ENCODE measurements at places on chromosomes 5 and 9.

GRCh38 chr5:41636605-41637004, 126.2 kb upstream of the PLCXD3 start:
- no peak for DNase-seq

DNA sequence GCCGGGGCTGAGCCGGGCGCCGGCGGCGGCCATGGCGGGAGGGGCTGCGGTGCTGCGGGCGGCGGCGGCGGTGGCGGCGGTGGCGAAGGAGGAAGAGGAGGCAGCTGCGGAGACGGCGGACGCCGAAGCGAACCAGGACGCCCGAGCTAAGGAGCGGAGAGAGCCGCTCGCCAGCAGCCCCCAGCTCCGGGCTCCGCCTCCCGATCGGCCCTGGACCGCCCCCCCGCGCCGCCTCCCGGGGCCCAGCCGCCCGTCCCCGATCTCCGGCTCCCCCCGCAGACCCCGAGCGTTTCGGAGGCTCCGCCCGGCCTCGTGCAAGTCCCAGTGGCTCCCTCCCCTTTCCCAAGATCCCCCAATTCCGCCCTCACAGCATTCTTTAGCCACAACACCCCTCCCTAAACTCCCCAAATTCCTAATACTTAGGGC, at the start of gene ASTN2:
ASTN2 (minus strand) TSS at position 152 of the 426 bp plus-strand sequence; CDS start at position 33, 119 bp downstream.
- no peak for DNase-seq

DNA sequence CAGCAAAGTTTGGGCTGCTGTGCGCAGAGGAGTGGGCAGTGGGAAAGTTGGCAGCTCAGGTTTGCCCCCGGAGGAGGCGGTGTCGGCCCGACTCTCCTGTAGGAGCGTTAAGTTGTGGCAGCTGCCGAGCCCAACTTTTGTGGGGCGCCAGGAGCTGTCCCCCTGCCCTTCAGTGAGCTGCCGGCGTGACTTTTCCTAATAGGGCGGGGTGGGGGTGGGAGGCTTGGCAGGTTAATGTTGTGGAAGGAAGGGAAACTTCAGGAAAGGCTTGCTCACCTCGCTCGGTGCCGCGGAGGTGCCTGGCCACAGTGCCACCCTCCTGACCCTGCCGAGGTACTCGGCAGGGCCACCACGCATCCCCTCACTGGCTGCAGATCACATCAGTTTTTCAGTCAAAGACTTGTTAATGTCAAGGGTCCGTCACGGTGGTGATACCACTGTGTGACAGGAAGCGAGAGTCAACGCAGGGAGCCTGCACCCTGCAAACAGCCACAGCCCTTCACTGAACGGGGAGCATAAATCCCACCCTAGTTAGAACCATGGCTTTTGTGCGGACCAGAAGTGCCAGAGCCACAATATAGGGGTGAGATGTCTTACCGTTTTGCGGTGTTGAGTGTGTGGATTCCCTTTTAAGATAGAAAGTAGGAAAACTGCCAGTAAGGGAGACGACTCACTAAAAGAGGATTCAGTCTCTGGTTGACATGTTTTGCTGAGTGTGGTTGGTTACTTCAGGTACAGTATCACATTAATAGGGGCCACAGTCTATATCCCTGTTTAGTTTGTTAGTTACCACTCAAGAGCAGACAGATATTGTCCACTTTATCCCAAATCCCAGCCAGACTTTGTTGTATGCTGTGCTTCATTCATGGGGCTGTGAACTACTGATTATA, 796 bp downstream of the LNPEP start:
- peak; percentile 27 for DNase-seq

- DNase-seq, result no peak
These were observed 622.8 kb downstream of the PSAT1 start for GRCh38 chr9:78919701-78920100.

- DNase-seq, result no peak
These were observed 111.1 kb downstream of the PAM start for GRCh38 chr5:102866237-102866600.

- no peak for DNase-seq
These were observed 71.7 kb upstream of the COX7C start for GRCh38 chr5:86546044-86546443.

DNA sequence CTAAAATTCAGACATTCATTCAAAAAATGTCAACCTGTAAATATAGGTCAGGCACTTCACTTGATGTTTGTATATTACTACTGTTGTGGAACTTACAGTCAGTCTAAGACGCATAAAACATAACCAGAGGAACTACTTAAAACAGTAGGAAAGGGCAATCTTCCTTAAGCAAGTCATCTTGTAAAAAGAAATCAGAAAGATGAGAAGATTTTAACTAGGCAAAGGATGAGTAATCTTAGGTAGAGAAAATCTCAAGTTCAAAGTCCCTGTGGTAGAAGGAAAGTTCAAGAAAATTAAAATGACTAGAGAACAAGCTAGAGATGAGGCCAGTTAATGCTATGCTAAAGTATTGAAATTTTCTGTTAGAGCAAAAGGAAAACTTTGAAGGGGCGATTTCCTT, 152.4 kb downstream of the RAPGEF6 start:
- DNase-seq, result no peak

- DNase-seq, result no peak
These were observed 25.9 kb upstream of the ALDH1A1 start for GRCh38 chr9:72978744-72979143.

- DNase-seq, result no peak
These were observed at the start of gene KCNIP1 for GRCh38 chr5:170503990-170504596. TSS of gene KCNIP1 (plus strand) at chr5:170504020.

GRCh38 chr5:150112201-150113046, 26.1 kb upstream of the CSF1R start:
- no peak for DNase-seq

GRCh38 chr9:135201711-135202110, 114.2 kb downstream of the OLFM1 start:
- DNase-seq, result no peak

DNA sequence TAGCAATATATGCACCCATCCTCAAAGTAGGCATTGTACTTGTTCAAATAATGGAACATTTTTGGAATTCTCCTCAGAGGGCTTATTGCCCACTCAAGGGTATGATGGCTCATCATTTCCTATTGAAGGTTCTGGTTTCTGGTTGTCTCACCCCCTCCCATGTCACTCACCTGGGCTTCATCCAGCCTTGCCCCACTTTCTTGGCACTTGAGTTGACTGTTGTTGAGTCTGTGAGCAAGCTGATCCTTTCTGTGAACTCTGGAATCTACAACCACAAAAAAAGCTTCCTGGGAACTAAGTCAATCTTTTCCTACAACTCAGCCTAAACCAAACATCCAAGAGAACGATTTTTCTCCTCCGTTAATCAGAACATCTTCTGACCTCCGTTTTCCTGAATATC, 73.9 kb upstream of the ANKH start:
- no peak for DNase-seq

- no peak for DNase-seq
These were observed 26.8 kb upstream of the LURAP1L start for GRCh38 chr9:12748016-12748415.

GRCh38 chr5:1103093-1103492, 8.8 kb downstream of the SLC12A7 start:
- no peak for DNase-seq

GRCh38 chr9:137531099-137531765, 19.0 kb downstream of the PNPLA7 start:
- no peak for DNase-seq

GRCh38 chr5:180820788-180821321, 18.2 kb upstream of the MGAT1 start:
- no peak for DNase-seq

GRCh38 chr9:72207278-72207677, 58.0 kb downstream of the GDA start:
- no peak for DNase-seq

DNA sequence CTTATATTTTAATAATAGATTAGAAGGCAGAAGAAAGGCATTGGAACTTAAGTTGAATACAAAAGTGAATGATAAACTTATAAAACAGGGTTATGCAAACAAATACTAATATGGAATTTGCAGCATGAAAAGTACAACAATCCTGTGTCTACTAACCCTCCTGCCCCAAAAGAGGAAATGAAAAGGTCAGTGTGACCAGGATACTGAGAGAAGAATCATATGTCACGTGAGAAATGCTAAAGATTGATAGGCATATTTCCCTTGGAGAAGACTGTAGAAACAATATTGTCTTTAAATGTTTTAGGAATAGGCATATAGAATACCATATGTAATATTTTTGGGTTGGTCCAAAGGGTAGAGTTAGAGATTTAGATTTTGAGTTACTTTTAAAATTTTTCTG, 3.8 kb downstream of the WDR36 start:
- no peak for DNase-seq

- no peak for DNase-seq
These were observed 147.8 kb downstream of the MAST4 start for GRCh38 chr5:66744040-66744439.

- no peak for DNase-seq
These were observed 445.0 kb upstream of the KIF2A start for GRCh38 chr5:61860978-61861377.

- no peak for DNase-seq
These were observed 1.7 kb downstream of the IFNA10 start for GRCh38 chr9:21205204-21205603.

GRCh38 chr9:19271081-19271480, 40.6 kb downstream of the DENND4C start:
- no peak for DNase-seq

DNA sequence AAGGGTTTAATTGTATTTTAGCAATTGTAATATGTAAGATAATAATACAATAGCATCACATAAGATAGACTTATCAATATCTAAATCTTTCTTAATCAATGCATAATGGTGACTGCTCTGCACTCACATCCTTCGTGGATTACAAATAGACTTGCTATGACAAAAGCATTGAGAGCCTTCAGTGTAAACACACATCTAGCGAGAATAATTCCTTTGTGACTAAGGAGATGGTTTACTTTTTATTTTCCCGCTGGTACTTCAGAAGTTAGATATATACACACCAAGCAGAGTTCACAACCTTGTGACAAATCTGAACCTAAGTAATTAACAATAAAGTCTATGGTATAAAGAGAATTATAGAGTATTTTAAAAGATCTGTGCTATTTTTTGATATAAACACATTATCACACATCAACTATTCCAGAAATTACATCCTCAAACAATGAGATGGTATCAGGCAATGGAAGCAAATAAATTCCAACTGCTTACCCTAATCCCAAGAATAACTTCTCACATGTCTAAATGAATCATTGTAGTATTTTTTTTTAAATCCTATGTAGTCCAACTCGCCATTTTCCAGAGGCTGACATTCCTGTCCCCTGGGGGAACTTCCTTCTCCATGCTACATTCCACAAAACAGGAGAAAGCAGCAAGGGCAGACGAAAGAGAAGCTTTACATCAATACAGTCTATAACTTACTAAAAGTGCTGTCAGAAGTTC, 51.2 kb downstream of the MAPKAP1 start:
- no peak for DNase-seq

DNA sequence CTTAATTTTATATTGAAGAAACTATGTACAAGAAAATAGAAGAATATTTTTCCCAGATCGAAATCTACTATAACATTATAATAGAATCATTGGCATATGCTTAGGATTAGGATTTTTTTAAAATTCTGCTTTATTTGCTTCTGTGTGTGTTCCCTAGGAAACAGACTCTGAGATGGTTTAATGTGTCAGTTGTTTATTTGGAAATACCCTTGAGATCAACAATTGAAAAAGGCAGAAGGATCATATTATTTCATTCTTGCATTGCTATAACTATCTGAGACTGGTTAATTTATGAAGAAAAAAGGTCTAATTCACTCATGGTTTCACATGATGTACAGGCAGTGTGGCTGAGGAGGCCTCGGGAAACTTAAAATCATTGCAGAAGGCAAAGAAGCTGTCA, 622.6 kb downstream of the PRR16 start:
- DNase-seq, result no peak

DNA sequence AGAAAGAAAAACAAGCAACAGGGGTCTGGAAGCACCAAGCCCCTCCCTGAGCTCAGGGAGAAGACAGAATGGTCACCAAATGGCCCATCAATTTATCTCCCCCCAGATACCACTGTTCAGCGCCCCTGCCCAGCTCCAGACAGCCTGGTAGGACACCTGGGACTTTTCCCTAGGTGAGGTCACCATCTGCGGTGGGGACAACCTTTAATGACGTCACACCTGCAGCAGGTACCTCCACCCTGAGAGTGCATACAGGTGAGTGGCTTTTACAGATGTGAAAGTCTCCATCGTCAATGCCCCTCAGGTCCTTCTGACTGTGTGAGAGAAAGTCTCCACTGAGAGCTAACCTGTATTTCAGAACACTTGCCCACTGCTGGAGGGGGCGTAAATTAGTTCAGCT, 34.3 kb upstream of the LAMC3 start:
- DNase-seq, result no peak

DNA sequence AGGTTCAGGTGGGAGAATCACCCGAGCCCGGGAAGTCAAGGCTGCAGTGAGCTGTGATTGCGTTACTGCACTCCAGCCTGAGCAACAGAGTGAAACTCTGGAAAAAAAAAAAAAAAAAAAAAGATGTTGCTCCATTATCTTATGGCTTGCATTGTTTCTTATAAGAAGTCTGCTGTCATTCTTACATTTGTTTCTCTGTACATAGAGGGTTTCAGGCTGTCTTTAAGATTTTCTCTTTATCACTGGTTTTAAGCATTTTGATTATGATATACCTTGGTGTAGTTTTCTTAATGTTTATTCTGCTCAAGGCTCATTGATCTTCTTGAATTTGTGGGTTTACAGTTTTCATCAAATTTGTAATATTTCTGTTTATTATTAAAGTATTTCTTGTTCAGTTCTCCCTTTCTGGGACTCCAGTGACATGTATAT, 35.2 kb downstream of the MVB12B start:
- DNase-seq, result no peak

- DNase-seq, result no peak
These were observed 61.4 kb downstream of the KIF24 start for GRCh38 chr9:34267660-34268059.

- DNase-seq, result peak; percentile 26
These were observed 38.0 kb downstream of the PAX5 start for GRCh38 chr9:36995927-36996705.

DNA sequence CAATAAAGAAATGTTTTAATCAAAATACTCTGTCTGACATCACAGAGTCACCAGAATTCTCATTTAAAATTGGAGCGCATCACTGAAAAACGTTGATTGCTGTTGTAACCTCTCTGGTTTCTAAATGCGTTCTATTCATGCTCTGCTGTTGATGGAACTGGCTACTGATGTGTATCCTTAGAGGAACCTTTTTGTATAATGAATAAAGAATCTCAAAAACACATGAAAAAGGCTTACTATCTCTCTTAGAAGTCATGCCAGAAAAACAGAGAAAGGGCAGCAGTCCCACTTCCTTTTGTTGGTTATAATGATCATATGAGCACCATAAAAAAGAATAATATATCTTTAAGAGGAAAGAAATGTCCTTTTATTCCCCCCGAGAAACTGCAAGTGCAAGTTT, 615.5 kb downstream of the TLE1 start:
- DNase-seq, result no peak
